Activated naive CD8-positive, alpha-beta T cell treated with anti-CD3 and anti-CD28 coated beads, Interleukin-2, amount 50 U/mL, for 16 hours (primary cell): ENCODE measurements at places on chromosomes 7 and 10.

- no peak for DNase-seq
Observed at GRCh38 chr10:92278996-92279696, 11.7 kb downstream of the CPEB3 start.

DNA sequence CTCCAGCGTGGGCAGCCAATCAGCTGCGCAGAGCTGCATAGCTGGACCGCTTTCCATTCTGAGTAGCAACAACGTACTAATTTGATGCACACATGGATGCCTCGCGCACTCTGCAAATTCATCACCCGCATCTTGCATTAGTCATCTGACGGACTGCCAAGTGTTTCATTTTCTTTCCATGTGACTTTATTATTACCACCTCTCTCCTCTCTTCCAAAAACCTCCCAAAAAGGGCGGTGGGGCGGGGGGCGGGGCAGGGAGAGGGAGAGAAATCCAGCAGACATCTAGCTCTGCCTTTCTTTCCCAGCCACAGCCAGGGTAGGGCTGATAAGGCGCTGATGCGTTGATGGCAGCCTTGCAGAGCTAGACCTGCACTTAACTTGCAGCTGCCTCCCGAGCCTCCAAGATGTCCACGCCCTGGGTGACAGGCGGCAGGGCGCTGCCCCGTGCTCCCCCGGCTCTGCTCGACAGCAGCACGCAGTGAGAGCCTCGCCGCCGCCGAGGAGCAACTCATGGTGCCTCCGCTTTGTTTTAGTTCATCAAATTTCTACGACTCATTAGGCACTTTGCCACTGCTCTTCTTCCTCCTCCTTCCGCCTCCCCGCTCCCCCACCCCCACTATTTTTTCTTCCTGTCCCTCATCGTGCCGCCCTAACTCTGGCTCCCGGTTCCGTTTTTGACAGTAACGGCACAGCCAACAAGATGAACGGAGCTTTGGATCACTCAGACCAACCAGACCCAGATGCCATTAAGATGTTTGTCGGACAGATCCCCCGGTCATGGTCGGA lies 147.3 kb downstream of the CELF2 start:
- DNase-seq = peak; percentile 39

DNA sequence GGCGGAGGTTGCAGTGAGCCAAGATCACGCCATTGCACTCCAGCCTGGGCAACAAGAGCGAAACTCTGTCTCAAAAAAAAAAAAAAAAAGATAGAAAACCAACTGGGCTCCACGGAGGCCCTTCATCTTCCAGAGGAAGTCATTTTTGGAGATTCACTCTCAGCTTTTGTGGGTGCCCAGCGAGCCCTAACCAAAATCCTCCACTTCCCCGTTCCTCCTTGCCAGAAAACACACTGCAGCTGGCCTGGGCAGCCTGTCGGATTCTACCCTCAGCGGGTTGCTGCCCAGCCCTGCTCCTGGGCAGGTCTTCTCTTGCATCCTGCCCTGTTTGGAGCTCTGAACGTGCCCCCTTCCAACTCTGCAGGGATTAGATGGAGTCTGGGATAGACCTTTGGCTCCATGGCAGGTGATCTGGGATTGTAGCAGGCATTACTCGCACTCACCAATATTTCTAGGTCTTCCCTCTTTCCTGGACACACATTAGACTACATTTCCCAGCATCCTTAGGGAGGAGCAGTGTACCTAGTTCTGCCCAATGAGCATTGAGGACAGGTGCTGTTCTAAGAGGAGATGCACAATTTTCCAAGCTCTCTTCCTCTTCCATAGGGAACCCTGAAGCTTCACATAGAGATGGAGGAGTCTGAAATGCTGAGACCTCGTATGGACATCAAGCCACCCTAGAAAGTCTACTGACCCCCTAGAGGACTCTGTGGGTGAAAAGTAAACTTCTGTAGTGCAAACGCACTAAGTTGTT lies 4.6 kb downstream of the GRID2IP start:
- DNase-seq = no peak

DNA sequence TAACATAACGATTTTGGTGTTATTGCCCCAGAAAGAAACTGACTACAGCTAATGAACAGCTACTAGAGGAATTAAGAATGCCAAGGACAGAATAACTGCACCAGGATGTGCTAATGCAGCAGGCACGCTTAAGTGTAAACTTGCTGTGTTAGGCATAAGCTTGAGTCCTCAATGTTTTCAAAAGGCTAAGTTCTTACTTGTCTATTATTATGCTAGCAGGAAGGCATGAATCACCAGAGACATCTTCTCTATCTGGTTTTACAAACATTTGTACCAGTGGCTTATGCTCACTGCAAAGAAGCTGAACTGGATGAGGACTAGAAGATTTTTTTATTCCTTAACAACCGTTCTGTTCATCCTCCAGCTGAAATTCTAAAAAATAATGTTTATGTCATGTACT lies 1035.3 kb downstream of the NRG3 start:
- no peak for DNase-seq

DNA sequence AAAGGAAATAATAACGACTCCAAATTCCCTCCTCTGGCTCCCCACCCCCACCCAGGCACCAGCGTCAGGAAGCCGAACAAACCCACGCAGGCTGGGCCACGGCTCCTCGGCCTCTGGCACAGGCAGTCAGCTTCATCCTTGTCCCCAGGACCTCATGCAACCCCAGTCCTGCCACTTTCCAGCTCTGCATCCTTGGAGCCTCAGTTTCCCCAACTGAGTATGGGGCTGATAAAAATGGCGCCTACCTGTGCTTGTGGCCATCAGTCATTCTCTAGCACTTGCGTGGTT lies 137.1 kb downstream of the RGS10 start:
- DNase-seq = no peak

GRCh38 chr7:50449881-50450589 lies at the start of gene FIGNL1:
Gene FIGNL1 (minus strand): TSS chr7:50450350. CDS start chr7:50447287, 3,063 bp downstream.
- DNase-seq = peak; percentile 63

DNA sequence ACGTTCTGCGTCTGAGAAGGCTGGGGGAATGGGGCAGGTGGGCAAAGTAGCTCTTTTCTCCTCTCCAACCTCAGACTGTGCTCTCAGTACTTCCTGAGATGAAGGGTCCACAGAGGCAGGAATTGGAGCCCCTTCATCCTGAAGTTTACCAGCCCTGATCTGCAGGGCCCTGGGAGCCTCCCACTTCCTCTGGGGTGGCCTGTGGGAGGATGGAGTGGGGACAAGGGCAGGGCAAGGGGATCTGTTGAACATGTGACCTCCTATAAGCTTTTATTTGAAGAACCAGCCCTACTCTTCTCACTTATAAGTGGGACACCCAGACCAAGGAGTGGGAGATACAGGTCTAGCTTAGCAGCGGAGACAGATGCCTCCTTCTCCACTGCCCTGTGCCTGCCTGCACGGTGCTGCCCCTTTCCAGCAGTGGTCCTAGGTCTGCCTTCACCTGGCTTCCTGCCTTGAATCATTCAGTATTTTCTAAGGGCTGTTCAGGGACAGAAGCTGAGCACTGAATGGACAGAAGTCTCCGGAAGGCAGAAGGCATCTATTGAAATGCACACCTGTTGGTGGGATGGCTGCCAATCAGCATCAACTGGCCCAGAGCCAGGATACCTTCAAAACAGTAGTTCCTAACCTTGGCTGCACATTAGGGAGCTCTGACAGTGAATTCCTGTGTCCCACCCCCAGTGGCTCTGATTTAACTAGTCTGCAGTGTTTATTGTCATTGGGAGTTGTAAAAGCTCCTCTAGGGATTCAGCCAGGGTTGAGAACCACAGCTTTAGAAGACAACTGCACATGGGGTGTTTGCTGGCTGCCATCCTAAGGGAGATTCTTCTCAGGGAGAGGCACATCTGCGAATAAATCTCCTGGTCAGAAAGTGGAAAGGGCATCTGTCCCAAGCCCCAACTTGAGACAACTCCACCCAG lies 2.7 kb upstream of the ARHGAP22 start:
- DNase-seq = no peak

GRCh38 chr7:12607134-12607533 lies 36.6 kb downstream of the SCIN start:
- no peak for DNase-seq

DNA sequence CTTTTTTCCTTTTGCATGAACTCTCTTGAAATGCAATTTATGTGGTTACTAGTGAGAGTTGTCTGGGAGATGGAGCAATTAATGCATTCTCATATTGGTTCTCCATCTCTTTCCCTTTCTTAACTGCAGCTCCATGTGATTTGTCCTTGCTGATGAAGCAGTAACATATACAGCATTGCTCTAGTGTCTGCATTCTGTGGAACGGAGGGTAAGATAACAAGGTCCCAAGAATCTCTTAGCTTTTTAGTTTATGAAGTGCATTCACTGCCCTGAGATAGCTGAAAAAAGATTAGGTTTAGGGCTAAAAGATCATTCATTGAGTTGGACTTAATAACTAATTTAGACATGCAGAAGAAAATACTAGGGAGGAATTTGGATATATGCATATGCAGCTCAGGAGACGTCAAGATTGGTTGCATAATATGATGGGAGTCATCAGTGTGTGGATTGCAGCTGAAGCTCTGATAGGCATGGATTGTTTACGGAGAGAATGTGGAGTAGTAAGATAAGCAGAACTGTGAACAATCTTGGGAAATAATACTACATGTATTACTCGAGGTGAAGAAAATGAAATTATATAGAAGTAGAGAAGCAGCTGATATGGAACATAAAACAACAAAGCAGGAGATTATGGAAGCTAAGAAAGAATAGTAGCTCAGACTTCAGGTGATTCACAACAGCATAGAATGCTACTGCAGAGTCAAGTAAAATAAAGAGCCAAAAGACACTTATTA lies 404.7 kb downstream of the ARL4A start:
- no peak for DNase-seq

GRCh38 chr7:75579899-75580298 lies 87.8 kb downstream of the SPDYE5 start:
- DNase-seq = no peak

- no peak for DNase-seq
Observed at GRCh38 chr10:123518765-123519164, 147.4 kb upstream of the GPR26 start.

DNA sequence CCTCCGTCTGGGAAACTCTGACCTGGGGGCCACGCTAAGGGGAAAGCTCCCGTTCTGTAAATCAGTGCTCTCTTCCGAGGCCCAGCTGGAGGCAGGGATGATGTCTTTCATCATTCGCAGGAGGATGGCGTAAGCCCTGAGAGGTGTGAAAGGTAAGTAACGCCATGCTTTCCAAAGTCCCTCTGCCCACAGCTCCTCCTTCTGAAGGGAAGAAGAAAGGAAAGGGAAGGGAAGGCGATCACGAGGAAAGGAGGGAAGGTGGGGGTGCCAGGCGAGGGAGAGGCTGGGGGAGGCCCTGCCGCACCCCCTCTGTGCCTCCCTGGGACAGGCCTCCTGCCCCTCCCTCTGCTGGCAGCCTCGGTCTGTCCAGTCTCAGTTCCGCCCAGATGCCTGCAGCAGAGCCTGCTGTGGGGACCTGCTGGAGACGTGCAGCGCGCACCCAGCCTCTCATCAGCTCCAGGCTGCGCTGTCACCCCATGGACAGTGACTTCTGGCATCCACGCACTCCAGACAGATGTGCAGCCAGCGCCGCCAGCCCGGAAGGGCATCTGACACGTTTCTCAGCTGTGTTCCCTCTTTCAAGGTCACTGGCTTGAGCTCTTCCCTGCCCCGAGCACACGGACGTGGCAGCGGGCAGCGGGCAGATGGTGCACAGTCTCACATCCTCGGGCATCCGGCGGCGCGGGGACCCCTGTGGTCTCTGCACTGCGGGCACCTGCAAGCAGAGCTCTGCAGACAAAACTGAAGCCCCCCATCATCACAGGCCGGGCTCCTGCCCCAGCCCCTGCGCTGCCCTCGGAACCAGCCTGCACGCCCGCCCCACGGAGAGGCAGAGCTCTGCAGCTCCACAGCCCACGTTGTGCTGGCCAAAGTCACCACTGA lies 60.6 kb downstream of the INSIG1 start:
- no peak for DNase-seq
